COR-L47 (cell line): ENCODE measurements at places on chromosomes 11 and 22.

GRCh38 chr11:130471731-130472433 lies 23.4 kb downstream of the ADAMTS15 start:
- no peak for DNase-seq

GRCh38 chr11:105923807-105924206 lies 98.2 kb downstream of the MSANTD4 start:
- DNase-seq = no peak

DNA sequence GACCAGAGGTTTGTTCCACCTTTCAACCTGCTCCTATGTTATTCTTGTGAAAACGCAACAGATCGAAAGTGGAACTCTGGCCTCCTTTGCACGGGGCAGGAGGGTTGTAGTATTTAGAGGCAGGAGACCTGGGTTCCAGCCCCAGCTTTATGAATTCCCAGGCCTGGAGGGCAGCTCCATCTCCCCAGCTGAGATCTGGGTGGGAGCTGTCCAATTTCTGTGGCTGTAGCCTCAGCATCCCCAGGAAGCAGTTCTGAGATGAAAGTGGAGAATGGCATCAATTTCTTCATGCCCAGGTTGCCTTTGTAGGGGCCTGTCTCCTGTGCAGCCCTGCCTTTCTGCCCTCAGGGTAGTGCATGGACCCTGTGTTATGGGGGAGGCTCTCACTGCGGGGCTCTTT lies 4.1 kb downstream of the FADS2 start:
- no peak for DNase-seq

- DNase-seq = no peak
Observed at GRCh38 chr11:110795112-110795624, 82.9 kb upstream of the ARHGAP20 start.

DNA sequence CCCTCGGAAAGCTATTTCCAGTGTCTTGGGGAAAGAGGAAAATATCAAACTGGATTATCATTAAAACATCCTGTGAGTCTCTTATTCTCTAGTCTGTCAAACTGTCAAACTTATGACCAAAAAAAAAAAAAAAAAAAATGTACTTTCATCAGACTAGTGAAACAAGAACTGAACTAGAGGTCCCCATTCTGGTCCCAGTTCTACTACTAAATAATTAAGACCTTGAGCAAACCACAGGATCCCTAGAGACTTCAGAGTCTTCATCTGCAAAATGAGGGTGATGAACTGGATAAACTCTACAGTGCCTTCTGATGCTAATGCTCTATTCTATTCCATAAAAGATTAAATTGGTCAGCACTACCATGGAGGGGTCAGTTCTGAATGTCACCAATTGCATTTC lies 105.8 kb downstream of the SERGEF start:
- DNase-seq = no peak
